ENCODE measurements at places on chromosomes 7 and 10.

GRCh38 chr10:7297094-7297493 is 113.7 kb downstream of the SFMBT2 start:
- DNase-seq: no peak

DNA sequence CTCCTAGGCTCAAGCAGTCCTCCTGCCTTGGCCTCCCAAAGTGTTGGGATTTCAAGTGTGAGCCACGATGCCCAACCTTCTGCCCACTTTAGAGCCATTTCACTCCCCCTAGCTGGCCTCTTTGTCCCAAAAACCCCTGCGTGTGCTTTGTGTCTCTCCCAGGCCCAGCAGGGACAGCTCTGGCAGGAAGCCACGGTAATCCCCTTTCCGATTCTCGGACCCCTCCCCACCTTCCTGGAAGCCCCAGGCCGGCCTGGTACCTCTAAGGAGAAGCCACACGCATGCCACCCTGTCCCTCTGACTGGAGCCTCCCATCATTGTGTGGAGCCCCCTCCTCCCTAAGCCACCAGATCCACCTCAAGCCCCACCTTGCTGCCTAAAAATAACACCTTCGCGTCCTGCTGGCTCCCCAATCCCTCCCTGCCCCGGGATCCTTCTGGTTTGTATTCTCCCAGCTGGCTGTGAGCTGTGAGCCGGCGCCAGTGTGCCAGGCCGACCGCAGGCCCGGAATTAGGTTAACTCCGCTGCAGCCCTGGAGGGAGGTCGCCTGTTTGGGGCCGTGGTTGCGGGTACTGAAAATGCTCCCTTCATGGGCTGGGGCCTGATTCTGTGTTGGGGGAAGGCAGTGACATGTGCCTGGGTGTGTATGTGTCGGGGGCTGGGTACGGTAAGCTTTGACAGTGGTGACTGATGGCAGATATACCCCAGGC is 16.4 kb upstream of the SRRM3 start:
- DNase-seq: no peak

DNA sequence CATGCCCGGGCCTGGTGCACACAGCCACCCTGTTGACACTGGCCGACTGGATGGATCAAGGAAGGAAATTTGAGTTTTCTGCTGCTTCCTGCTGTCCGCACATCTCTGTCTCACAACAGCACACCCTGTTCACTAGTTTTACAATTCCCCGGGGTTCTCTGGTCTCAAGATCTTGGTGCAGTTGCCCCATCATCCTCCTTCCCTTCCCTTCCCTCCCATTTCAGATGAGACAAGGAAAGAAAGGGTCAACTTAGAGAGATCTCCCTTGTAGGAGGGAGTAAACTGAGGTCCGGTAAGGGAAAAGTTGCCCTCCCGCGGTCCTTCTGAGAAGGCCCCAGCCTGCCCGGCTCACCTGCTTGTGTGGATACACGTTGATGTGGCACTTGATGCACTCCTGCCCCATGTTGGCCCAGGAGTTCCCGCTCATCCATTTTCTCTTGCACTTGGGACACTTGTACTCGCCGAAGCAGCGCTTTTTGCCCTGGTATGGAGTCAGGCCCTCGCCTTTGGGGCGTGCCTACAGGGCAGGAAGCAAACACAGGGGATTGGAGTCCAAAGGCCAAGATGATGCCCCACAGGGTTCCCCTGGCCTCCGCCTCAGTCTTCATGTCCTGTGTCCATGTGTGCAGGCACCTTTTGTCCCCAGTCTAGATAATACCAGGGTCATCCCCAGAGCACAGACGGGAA is 46.8 kb downstream of the PPIF start:
- DNase-seq: no peak

GRCh38 chr7:114956702-114957101 is 34.8 kb downstream of the MDFIC start:
- no peak for DNase-seq

GRCh38 chr7:155840909-155841308 is 28.6 kb upstream of the SHH start:
- no peak for DNase-seq

DNA sequence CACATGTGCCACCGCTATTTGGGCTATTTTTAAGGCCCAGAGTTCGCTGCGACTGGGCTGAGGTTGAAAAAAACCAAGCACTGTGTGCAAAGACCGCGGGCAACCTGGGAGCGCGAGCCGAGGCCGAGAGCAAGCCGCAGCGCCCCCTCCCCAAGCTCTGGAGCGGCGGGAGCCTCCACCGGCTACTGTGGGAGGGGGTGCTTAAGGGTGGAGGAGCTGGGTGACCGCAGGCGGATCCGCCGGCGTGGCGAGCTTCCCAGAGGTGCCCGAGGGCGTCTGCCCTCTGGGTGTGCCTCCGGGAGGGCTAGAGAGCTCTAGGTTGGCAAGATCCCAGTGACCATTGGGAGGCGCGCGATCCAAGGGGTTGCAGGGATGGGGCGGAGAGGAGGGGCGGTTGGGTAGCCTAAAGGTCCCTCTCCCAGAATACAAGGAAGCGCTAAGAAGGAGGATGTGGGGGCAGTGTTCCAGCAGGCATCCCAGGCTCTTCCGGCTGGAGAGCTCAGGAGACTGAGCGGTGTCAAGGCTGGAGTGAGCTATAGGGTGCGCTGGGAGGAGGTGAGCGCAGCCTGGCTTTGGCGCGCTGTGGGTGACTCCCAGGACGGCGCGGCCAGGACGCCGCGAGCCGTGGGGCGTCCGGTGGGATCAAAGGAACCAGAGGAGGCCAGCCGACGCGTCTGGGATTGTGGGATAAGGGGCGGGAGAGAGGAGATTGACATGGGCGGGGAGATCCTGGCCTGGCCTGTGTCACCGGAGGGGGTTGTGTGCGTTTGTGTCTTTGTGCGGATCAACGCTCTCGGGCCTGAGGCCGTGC is 8.0 kb downstream of the DLX5 start:
- DNase-seq: no peak

DNA sequence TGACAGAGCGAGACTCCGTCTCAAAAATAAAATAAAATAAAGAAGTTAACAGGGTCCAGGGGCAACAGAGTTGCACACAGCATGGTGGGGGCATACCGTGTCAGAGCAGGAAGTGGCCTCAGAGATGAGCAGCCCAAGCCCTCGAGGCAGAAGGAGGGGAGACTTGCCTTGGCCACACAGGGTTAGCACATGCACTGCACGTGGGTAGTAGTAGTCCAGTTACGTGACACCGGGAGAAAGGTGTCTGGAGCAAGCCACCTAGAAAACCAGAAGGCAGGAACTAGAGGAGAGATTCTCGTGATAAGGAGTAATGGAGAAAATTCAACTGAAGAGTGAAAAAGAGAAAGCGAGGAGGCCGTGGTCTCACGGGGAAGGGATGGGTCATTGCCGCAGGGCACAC is 9.8 kb upstream of the DENND2A start:
- no peak for DNase-seq

- DNase-seq: no peak
Observed at GRCh38 chr10:110107430-110107829, 99.6 kb downstream of the ADD3 start.

GRCh38 chr7:92613214-92613613 is 23.0 kb upstream of the FAM133B start:
- DNase-seq: no peak

DNA sequence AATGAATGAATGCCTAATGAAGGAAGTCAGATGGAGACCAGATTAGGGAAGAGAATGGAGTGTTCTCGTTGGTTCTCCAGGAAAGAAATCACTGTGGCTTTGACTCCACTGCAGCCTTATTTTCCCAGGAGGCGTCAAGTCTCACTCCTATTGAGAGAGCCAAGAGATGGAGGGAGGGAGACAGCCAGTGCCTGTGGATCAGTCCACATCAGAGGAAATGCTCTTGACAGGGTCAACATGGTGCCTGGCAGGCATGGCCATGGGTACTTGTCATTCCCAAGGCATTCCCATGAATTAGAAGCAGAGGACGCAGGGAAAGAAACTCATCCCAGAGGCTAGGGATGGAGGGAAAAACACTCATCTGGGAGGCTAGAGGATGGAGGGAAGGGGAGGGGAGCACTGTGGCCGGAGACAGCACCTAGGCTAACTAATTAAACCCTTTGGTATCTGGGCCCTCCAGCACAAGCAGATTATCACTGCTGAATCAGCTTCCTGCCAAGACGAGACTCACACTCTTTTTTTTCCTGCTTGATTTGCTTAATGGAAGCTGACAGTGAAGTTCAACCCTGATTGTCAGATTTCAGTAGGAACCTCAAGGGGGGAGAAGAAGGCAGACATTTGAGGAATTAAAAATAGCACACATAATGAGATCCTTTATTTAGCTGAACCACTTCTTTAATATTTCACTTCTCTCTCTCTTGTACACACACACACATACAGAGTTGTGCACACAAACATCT is 1233.2 kb upstream of the AUTS2 start:
- no peak for DNase-seq

DNA sequence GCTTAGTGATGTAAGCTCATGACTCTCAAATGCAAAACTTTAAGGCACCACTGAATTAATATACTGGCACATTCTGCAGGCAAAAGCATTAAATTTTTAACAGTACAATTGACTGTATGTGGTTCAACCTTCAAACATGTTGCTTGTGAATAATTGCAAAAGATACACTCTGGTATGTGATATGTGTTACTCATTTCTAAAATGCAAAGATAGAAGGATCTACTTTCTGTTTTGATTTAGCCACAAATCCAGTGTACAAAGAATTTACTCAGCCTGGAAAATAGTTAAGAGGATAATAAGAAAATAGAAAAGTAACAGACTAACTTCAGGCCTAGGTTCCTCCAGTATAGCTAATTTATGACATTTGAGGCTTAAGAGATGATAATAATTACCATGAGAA is 66.6 kb upstream of the NOBOX start:
- no peak for DNase-seq

GRCh38 chr7:120718361-120718760 is 139.6 kb downstream of the TSPAN12 start:
- no peak for DNase-seq

DNA sequence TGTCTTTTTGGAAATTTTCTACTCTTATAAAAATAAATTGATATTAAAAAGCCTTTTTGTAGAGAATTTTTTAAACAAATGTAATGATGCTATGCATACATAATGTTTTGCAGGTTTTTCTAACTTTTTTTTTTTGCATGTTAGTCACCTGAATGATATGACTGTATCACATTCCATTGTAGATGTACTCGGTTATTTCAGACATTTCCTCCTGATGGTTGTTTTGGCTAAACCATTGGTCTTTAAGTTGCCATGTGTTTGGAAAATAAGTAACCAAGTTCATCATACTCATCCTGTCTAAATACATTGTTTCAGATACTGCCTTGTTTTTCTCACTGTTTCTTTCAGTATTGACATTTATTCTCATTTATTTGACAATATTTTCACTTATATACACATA is 25.8 kb downstream of the NHLRC2 start:
- no peak for DNase-seq

DNA sequence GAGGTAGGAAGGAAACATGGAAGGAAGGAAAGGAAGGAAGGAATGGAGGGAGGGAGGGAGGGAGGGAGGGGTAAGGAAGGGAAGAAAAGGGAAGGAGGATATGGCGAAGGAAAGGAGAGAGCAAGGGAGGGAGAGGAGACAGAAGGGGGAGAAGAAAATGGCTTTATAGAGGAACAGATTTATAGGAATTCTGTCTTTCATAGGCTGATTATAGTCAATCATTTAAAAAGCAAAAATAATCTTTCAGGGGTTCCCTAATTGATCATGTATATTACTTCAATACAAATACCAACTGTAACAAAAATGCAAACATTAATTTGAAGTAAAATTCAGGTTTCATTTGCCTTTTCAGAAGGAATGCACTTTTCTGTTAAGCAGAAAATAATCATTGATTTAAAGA is 519.1 kb downstream of the MDFIC start:
- DNase-seq: no peak

GRCh38 chr7:139799586-139799985 is 21.8 kb upstream of the HIPK2 start:
- DNase-seq: no peak

- no peak for DNase-seq
Observed at GRCh38 chr7:104553074-104553473, 224.7 kb downstream of the LHFPL3 start.

DNA sequence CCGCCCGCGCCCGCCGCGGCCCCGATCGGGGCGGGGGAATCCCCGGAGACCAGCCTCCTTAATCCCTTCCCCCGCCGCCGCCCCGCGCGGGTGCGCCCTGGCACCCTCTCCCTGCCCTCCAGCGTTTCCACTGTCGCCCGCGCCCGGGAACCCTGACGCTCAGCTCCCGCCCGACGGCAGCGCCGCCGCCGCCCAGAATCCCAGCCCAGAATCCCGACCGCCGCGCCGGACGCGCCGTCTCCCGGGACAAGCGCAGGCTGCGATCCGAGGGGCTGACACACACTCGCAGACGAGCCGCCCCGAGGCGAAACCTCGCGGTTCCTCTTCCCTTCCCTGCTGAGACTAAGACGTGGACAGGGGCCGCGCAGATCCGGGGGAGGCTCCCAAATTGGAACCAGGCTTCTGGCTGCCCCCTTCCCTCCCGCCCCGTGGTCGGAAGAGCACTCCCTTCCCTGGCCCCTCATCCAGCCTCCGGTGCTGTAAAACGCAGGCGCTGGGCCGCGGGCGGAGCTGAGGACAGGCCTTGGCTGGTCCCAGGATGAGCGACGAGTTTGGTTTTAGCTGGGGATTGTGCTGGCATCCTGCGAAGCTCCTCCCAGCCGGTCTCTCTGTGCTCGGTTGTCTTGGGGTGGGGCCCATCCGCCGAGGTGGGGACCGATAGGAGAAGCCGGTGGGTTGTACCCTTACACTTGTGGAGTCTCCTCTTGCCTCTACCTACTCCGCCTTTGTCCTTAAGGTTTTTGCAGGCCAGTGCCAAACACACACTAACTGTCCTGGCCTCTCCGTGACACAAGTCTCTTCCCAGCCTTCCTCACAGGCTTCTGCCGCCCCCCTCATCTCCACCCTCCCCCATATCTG is 1.1 kb downstream of the MARVELD1 start:
- DNase-seq: no peak

- no peak for DNase-seq
Observed at GRCh38 chr7:26292768-26293560, 1.3 kb downstream of the SNX10 start.

DNA sequence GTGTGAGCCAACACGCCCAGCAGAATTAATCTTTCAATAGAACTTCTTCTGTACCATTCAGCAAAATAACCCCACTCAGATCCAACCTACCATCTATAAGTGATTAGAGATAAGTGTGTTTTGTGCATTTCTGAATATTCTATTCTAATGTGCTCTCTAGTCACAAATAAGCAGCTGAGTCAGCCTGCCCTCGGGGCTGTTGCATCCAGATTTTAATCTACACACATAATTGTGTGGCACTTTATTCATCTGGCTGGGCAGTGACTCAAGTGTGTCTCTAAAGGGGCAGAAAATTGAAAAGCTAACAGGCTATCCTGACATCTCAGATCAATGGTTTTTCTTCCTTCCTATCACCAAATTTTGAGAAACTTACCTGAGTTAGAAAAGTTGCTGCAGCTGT is 60.3 kb downstream of the PRR15 start:
- DNase-seq: no peak
